ELF-1 (cell line): ENCODE measurements at places on chromosomes 4 and X.

DNA sequence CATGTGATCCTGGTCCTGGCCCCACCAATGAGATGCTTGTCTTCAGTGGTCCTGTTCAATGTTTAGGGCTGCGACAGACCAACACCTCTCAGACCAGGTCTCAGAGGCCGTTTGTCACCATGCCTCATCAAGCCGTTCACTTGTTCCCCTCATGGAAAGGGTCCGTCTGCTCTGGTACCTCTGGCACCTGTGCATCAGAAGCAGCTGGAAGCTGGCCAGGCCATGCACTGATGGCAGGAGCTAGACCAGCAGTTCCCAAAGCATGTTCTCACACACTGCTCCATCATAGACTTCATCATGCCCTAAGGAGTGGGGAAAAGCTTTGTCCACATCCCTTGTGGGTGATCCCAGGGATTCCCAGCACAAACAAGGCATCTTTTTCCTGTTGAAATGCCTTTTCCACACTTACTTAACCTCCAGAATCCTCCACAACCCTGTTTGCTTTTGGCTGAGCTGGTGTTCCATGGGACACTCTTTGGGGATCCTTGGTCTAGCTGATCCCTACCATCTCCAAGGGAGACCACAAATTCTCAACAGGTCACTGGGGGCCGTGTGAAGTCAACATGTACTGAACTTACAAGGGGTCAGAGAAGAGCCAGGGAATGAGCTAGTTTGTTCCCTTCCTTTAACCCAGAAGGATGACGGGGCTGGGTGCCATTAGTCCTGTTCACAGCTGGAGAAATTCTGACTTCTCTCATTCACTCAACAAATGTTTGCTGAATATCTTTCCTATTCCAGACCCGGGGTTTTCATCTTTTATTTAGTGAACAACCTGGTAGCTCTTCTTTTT, 21.8 kb downstream of the SH3TC1 start:
- no peak for DNase-seq

DNA sequence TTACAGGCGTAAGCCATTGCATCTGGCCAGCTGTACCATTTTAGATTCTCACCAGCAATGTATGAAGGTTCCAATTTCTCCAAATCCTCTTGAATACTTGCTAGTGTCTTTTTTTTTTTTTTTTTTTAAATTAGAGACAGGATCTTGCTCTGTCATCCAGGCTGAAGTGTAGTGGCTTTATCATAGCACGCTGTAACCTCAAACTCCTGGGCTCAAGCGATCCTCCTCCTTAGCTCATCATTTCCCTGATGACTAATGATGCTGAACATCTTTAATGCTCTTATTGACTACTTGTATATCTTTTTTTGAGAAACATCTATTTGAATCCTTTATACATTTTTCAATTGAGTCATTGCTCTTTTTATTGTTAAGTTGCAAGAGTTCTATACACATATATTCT, 40.3 kb downstream of the HDAC8 start:
- DNase-seq: no peak

DNA sequence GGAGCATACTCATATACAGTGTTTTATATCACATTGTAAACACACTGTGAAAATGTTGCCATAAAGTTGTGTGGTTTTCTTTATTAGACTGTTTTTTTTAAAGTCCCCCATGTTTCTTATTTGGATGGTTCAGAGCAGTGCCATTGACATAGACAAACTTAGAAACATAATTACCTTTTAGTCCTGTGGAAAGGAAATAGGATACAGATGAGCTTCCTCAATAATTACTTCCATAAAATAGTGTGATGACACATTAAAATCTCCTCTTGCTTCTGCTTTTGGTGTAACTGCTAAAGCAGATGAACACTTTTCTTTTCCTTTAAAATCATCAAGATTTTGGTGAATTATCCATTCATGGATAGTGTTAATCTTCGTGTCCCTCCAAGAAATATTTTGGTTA, 52.9 kb upstream of the LIMCH1 start:
- no peak for DNase-seq

GRCh38 chrX:19688426-19688825, 173.1 kb upstream of the MAP3K15 start:
- DNase-seq: no peak

DNA sequence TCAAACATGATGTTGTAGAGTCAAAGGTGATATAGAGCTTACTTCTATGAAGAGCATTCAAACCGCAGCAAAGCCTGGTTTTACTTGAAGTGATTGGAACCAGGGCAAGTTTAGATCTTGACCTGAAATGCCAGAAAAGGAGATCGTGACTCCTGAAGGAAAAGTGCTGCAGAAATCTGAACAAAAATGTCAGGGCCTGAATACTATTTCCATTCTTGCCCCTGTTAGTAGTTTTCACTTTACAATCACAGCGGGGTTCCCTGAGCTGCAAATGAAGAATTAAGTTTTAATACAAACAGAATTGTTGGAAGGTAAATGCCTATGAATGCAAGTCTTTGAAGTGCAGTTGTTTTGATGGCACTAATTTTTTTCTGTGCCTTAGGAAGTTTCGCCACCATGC, 4.1 kb downstream of the SLIT2 start:
- no peak for DNase-seq

DNA sequence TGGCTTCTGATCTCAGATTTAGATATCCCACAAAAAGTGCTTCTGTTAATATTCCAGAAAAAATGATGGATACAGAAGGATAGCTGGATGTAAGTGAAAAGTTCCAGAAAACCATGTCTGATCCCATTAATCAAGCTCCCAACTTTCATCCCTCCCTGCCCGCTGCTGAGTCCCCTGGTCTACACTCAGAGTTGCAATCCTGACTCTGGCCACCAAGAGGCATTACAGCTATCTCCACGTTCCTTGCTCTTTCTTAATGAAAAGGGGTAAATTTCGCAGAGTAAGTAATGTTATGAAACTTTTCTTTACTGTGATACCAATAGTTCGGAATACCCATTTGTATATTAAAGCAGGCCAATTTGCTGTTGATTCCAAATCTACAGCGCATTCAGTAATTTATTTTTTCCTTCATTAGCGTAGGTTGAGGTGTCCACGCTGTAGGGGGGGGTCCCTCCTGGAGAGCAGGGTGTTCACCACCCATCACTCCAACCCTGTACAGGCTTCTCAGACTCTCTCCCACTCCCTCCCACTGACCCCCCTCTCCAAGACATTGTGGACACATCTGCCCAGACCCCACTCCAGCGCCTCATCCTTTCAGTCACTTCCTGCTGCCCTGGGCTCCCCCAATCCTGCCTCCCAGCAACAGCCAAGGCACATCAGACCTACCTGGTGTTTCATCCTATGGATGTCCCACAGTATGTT, 55.1 kb downstream of the RAB40A start:
- peak; percentile 37 for DNase-seq
